Upper lobe of right lung (tissue), 1 donor: ENCODE measurements at places on chromosomes 11 and 22.

GRCh38 chr11:15815246-15816195 lies 540.8 kb downstream of the SOX6 start:
- DNase-seq, result no peak

- no peak for DNase-seq
Measured at GRCh38 chr11:128691802-128692752, 1.8 kb upstream of the FLI1 start.

- no peak for DNase-seq
Measured at GRCh38 chr11:119446434-119446833, 23.5 kb upstream of the THY1 start.

GRCh38 chr11:19977941-19978340 lies 182.3 kb downstream of the DBX1 start:
- DNase-seq, result no peak

DNA sequence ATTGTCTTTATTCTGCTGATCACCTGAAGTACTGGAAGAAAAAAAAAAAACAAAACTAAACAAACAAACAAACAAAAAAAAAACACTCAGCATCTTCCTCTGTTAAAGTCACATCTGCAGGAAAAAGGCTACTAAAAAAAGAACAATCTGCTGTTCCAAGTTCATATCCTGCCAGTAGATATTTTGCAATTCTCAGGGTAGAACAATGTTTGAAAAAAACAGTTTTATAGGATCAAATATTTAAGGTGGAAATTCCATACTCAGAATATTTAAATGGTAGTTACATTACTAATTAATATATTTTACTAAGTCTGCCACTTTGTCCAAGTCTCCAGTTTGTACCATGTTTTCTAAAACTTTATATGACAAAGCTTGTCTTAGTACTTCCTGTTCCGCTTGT lies 175.2 kb downstream of the SBF2 start:
- DNase-seq, result no peak

GRCh38 chr11:108807262-108807661 lies 142.4 kb downstream of the DDX10 start:
- DNase-seq, result no peak

- DNase-seq, result no peak
Measured at GRCh38 chr11:95972060-95972459, 48.2 kb upstream of the MTMR2 start.
